ENCODE measurements at places on chromosomes 16 and 17. TPM values are rescaled to one million over a fixed set of nuclear protein-coding genes. Genes with fewer than 3 reads are reported as not detected.

- H3K27me3 ChIP-seq = no peaks in the 10 kb centered on the region
- H3K27ac ChIP-seq = no peak overlapping the region
- peaks cover 5% of the 10 kb centered on the region for H3K4me1 ChIP-seq
- no peak overlapping the region for H3K4me3 ChIP-seq
These were observed 10.1 kb downstream of the LITAF start for GRCh38 chr16:11576427-11577289.

GRCh38 chr16:397736-398332 lies 835 bp downstream of the NME4 start:
- no peak overlapping the region for H3K4me3 ChIP-seq
- H3K4me1 ChIP-seq = peaks cover 4% of the 10 kb centered on the region
- peak overlapping the region; percentile 27 for H3K27ac ChIP-seq
- no peaks in the 10 kb centered on the region for H3K27me3 ChIP-seq
- peak; percentile 70 for DNase-seq

GRCh38 chr17:30716461-30717290 lies 107.8 kb downstream of the CRLF3 start:
- H3K4me3 ChIP-seq = no peak overlapping the region
- no peaks in the 10 kb centered on the region for H3K4me1 ChIP-seq
- no peak overlapping the region for H3K27ac ChIP-seq
- H3K27me3 ChIP-seq = no peaks in the 10 kb centered on the region
- no peaks in the 10 kb centered on the region for H3K36me3 ChIP-seq
- no peak for DNase-seq

GRCh38 chr16:77564791-77565390 lies 130.1 kb upstream of the ADAMTS18 start:
- H3K4me1 ChIP-seq = no peaks in the 10 kb centered on the region
- no peak overlapping the region for H3K4me3 ChIP-seq
- no peaks in the 10 kb centered on the region for H3K36me3 ChIP-seq
- no peak overlapping the region for H3K27ac ChIP-seq
- DNase-seq = no peak

GRCh38 chr17:79732804-79733691 lies 2.3 kb downstream of the ENPP7 start:
- peak overlapping the region; percentile 4 for H3K4me3 ChIP-seq
- no peaks in the 10 kb centered on the region for H3K27me3 ChIP-seq
- no peaks in the 10 kb centered on the region for H3K36me3 ChIP-seq
- peak; percentile 46 for DNase-seq
- H3K27ac ChIP-seq = no peak overlapping the region

DNA sequence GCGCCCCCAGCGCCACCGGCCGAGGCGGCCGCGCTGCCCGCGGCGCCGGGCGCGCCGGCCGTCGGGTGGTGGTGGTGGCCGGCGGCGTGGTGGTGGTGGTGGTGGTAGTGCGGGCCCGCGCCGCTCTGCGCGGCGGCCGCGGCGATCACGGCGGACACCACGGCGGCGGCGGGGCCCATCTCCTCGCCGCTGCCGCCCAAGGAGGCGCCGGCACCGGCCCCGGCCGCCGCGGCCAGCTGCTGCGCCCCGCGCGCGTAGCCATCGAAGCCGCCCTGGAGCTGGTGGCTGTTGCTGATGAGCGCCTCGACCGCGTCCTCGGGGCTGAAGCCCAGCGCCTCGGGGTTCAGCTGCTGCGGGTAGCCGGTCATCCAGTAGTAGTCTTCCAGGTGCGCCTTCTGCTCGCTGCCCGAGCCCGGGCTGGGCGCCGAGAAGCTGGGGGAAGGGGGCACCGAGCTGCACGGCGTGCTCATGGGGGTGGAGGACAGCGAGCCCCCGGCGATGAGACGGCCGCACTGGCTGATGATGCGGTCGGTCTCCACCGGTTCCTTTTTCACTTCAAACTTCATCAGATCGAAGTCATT lies 1.2 kb downstream of the MAF start:
- no peak for DNase-seq
- no peaks in the 10 kb centered on the region for H3K4me1 ChIP-seq
- no peaks in the 10 kb centered on the region for H3K36me3 ChIP-seq
- H3K27ac ChIP-seq = peak overlapping the region; percentile 79

GRCh38 chr17:36600465-36600864 lies 918 bp upstream of the MRM1 start:
- H3K4me1 ChIP-seq = peaks cover 19% of the 10 kb centered on the region
- peak overlapping the region; percentile 68 for H3K27ac ChIP-seq
- no peaks in the 10 kb centered on the region for H3K27me3 ChIP-seq
- H3K36me3 ChIP-seq = no peaks in the 10 kb centered on the region

DNA sequence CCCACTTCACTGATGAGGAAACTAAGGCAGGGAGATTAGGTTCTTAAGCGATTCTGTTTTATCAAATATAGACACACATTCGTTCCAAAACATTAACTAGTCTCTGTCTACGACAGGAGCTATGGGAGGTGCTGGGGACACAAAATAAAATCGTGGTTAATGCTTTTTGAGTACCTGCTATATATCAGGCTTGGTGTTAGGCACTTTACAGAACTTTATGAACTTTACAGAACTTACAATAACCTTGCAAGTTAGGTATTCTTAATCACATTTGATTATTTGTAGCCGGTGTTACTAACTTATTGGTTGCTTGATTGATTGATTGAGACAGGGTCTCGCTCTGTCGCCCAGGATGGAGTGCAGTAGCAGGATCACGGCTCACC lies 538 bp upstream of the HEATR3 start:
- DNase-seq = no peak
- H3K4me1 ChIP-seq = peaks cover 5% of the 10 kb centered on the region
- H3K4me3 ChIP-seq = peak overlapping the region; percentile 73

- DNase-seq = peak; percentile 71
- no peaks in the 10 kb centered on the region for H3K4me1 ChIP-seq
- no peaks in the 10 kb centered on the region for H3K27me3 ChIP-seq
- H3K36me3 ChIP-seq = no peaks in the 10 kb centered on the region
- H3K4me3 ChIP-seq = peak within 1 kb of the TSS; percentile 65
These were observed at the start of gene SPIRE2 for GRCh38 chr16:89828199-89828869. SPIRE2 (plus strand) TSS chr16:89828475; CDS start chr16:89828551, 76 bp downstream.

- DNase-seq = no peak
- no peaks in the 10 kb centered on the region for H3K36me3 ChIP-seq
These were observed 19.3 kb upstream of the SHISA6 start for GRCh38 chr17:11221721-11222120.

Gene RNU2-1
- 6,693 TPM for total RNA-seq

Gene ZNF18
- total RNA-seq = 6.2 TPM

Gene AOC3
- 5.3 TPM for total RNA-seq
